Activated T-cell treated with anti-CD3 and anti-CD28 coated beads for 4 hours (primary cell): ENCODE measurements at places on chromosomes 16 and 17.

DNA sequence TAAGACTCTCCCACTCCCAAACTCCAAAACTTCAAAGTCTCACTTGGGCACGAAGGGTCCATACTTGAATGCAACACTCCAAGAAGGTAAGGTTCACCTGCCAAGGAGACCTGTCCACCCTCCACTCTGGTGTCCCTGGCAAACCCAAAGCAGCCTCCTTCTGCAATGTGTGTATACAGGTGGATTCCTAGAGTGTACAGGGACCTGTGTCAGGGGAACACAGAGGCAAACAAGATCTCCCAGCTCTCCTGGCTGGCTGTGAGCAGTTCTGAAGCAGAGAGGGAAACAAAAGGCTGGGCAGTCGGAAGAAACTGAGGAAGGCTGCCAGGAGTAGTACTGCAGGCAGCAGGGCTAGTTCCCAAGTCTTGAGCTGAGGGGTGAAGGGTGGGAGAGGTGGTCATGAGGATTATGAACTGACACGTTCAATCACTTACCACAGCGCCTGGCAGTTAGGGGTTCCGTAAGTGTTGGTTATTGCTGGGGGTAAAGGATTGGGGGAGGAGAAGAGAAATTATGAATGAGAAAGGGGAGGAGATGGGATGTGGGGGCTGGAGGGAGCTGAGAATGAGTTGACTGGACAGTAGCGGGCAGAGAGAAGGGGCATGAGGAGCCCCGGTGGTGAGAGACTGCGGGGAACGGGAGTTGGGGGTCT is 795 bp downstream of the KCTD13 start:
- DNase-seq = no peak

GRCh38 chr17:34246881-34247280 is 8.2 kb upstream of the CCL2 start:
- no peak for DNase-seq

GRCh38 chr17:17693253-17694168 is 12.3 kb downstream of the RAI1 start:
- no peak for DNase-seq

- DNase-seq = no peak
Observed at GRCh38 chr16:77677129-77677528, 45.2 kb upstream of the NUDT7 start.

DNA sequence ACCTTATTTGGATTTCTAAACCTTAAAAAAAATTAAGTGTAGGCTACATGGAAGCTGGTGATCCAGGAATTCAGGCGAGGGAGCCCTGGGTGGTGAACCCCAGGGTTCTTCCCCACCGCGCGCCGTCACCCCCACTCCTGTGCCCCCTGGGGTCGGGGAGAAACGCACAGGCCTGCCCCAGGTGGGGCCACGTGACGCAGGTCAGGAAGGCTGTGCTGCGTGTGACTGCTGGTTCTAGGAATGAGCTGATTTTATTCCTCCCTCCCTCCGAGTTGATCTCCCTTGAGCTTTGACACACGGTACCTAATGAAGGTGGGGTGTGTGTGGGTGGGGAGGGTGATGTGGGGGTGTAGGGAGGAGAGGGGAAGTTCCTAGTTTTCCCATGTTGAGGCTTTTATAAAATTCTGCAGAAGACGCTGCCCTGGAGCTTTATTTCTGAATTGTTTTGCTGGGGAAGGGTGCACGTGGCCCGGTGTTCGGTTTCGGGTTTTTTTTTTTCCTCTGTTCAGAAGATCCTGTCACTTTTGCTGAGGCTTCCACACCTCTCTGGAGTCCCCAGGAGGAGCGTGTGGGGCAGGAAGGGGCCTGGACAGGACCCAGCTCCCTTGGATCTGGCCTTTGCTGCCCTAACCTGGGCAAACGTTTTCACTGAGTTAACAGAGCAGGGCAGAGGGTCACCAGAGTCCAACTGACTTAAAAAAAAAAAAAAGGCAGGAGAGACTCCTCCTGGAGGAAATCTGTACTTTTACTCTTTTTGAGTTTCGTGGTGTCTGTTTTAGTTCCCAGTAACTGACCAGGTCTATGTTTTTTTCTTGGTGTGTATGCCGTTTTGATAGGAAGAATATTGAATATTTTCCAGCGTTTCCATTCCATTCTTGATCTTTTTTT is 55.8 kb upstream of the GSE1 start:
- DNase-seq = peak; percentile 40

- DNase-seq = no peak
Observed at GRCh38 chr16:78768718-78769117, 669.3 kb downstream of the WWOX start.

DNA sequence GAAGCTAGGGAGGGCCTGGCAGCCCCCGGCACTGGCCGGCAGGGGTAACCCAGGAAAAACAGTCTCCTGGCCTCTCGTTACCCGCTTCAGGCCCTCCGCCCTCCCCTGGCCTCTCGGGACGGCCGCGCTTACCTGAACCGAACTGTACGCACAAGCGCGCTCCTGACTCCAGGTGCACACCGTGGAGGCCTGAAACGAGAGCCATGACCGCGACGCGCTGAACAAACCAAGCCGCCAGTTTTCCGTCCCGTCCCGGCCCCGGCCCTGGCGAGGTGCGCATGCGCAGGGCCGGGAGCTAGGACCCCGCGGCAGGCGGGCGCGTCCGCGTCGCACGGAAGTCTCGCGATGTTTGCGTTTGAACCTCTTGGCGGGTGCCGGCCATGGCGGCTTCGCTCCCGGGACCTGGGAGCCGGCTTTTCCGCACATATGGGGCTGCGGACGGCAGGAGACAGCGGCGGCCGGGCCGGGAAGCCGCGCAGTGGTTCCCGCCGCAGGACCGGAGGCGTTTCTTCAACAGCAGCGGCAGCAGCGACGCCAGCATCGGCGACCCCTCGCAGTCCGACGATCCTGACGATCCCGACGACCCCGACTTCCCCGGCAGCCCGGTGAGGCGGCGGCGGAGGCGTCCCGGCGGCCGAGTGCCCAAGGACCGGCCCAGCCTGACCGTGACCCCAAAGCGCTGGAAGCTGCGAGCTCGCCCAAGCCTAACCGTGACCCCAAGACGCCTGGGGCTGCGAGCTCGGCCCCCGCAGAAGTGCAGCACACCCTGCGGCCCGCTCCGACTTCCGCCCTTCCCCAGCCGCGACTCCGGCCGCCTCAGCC is at the start of gene HASPIN:
HASPIN (plus strand) TSS at position 348 of the 822 bp plus-strand sequence; CDS start at position 381, 33 bp downstream.
- DNase-seq = peak; percentile 84

- no peak for DNase-seq
Observed at GRCh38 chr16:22386976-22387375, 12.6 kb upstream of the CDR2 start.
